ENCODE measurements at places on chromosomes 4 and X.

- DNase-seq, result no peak
These were observed 95.2 kb upstream of the DKK2 start for GRCh38 chr4:107131295-107131694.

DNA sequence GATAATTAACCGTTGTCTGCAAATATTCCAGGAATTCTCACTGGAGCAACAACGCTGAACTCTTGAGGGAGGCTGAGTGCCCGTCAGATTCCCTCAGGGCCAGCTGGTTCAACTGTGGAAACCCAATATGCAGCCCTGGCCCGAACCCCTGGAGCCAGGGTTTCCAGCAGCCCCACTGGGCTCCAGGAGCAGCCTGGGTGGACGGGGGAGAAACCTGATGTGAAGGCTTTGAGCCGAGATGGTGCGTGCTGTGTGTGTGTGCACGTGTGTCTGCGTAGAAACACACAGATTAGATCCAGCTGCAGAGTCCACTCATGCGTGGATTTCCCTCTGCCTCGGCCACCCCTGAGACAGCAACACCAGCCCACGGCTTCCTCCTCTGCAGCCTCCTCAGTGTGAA lies 19.4 kb upstream of the SLC25A6 start:
- DNase-seq, result no peak

DNA sequence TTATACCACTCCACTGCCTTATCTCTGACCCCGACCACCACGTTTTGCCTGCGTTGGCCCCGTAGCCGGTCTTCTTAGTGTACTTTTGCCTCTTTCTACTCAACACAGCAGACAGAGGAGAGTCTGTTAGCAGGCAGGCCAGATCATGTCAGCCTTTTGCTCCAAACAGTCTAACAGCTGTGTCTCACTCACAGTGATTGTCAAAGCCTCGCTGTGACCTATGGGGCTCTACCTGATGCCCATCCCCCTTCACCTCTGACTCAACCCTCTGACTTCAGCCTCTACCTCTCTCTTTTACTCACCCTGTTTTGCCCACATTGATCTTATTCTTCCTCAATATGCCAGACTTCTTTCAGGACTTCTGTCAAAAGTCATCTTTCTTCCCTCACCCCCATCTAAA lies 127.1 kb downstream of the TRIML1 start:
- DNase-seq, result no peak

GRCh38 chr4:40402556-40402955 lies 67.4 kb downstream of the CHRNA9 start:
- no peak for DNase-seq

GRCh38 chr4:152132776-152133175 lies 372.0 kb upstream of the GATB start:
- no peak for DNase-seq

DNA sequence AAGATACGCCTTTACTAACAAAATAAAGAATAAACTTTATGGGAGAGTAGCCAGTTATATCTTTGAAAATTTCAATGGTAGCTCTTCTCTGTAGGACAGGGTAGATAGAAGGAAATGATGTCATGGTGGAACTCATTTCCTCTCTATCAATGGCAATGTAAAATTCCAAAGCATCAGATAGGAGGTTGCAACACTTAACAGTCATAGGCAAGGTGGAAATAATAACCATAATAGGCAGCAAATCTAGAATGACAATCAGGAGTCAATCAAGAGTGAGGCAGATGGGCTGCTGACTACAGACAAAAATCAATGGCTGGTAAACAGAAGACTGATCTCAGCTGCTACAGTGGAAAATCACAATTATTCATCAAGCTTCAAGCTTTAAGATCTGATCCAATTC lies 53.9 kb upstream of the TET2 start:
- DNase-seq, result no peak

GRCh38 chr4:166498546-166498945 lies 625.5 kb downstream of the TLL1 start:
- DNase-seq, result no peak

DNA sequence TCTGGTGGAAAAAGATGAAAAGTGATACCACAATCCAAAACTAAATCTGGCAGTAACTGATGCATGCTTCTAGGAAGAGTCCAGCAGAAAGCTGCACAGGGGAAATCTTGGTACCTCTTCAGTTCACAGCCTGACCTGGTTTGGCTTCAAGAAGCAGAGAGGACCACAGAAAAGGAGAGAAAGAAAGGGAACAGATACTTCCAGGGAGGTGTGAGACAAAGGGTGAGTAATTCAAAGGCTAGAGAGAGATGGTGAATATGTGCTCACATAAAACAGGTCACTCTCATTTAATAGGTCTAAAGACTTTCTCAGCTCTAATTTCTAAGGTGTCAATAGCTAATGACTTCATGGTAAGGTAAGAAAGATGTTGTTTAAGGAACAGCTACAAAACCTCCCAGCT lies 11.2 kb downstream of the FGFBP2 start:
- no peak for DNase-seq

DNA sequence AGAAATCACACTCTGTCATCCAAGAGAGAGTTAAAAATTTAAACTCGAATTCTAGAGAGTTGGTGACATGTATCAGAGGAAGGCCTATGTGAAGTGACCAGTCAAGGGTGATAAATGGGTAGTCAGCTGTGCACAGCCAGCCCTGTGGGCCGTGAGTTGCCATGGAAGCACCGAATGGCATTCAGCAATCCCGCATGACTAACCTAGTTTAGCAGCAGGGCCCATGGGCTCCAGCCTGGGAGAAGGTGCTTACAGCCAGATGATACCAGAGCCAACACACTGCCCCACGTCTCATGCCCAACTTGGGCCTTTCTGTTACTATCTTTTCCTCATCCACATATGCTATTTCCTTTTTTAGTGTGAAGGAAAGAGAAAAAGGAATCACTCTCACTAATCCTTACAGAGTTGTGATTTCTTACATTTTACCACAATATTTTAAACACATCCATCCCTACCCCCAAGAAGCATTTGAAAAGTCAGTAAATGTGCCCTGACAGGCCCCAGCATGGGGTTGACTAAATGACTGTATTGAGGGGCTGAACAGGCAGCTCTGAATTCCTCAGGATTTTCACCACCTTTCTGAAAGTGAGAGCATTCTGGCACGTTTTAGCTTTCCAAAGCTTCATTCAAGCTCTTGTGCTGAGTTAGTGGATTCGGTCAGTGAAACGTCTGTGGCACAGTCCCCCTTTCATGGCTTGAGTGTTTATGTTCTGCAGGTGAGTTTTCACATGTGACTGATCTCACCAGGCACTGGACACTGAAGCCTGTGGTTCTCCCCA lies 104.2 kb downstream of the AFF1 start:
- peak; percentile 79 for DNase-seq

DNA sequence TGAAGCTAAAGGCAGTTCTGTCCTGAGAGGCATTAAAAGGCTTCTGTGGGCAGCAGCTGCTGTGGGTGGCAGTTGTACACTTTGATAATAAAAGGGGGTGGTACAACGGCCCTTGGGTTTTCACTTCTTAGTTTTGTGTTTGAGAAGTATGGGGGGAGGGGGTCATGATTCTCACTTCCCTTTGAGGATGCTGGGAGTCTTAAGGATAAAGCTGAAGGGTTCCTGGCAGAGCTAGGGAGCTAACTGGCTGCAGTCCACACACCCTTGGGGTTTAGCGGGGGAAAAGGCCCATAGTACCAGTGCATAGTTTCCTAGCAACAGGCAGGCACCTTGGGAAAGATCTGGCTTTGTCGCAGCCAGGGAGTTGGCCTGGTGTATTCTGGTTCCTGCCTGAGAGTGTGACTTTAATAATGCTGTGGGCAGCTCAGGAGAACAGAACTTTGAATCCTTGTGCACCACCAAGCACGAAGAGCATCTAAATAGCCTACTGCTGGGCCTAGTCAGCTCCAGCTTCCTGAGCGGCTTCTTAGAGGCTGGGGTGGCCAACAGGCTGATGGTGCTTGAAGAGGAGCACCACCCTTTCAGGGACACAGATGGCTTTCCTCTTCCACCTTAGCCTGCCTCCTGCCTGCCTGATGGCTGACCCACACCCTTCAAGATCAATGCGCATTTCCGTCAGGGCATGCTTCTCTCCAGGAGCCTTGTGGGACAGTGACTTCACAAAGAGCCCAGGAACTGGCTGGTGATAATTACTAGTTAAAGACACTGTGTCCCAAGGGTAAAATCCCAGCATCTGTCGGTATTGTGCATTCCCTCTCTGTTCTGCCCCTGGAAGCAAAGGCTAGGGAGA lies 12.5 kb downstream of the ZBTB33 start:
- no peak for DNase-seq

DNA sequence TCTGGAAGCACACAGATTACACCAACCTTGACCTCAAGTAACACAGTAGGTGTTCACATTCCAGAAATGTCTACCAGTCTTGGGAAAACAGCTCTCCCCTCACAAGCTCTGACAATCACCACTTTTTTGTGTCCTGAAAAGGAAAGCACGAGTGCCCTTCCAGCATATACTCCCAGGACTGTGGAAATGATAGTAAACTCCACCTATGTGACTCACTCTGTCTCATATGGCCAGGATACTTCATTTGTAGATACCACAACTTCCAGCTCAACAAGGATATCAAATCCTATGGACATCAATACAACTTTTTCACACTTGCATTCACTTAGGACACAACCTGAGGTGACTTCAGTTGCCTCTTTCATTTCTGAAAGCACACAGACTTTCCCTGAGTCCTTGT lies 46.9 kb downstream of the ADGRG4 start:
- DNase-seq, result no peak

- no peak for DNase-seq
These were observed 474.8 kb downstream of the PDGFC start for GRCh38 chr4:156496797-156497196.

DNA sequence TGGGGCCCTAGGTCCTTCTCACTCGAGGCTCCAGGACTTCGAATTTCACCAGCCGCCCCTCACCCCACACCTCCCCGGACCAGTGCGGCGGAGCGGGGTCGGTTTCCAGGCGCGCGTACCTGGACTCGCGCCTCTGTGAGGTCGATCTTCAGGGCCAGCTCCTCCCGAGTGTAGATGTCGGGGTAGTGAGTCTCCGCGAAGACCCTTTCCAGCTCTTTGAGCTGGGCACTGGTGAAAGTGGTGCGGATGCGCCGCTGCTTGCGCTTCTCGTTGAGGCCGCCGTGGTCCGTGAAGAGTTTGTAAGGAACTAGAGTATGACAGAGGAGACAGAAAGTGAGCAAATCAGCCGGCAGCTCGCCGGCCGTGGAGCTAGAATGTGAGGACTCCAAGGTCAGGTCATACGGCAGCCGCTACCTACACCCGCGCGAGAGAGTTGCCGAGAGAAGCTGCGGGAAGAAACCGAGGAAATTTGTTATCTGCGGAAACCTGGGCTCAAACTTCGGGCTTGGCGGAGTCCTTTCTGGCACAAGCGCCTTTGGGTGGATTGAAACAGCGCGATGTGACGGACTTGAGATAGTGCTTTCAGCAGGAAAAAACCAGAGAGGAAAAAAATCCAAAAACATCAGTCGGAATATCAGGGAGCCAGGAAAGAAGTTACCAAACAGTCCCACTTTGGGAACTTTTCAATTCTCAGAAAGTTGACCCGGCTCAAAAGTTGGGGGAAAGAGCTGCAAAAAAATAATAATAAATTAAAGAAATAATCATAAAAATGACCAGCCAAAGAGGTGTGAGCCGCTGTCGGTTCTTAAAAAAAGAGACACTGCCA lies 1.1 kb downstream of the PHOX2B start:
- DNase-seq, result no peak

Measured in NCI-H2081 (cell line).